ENCODE measurements at places on chromosomes 3 and 15.

GRCh38 chr15:39074341-39074985 is 506.4 kb upstream of the THBS1 start:
- H3K4me1 ChIP-seq, result no peaks in the 10 kb centered on the region
- no peak overlapping the region for H3K4me3 ChIP-seq
- H3K36me3 ChIP-seq, result no peaks in the 10 kb centered on the region
- no peaks in the 10 kb centered on the region for H3K27me3 ChIP-seq

DNA sequence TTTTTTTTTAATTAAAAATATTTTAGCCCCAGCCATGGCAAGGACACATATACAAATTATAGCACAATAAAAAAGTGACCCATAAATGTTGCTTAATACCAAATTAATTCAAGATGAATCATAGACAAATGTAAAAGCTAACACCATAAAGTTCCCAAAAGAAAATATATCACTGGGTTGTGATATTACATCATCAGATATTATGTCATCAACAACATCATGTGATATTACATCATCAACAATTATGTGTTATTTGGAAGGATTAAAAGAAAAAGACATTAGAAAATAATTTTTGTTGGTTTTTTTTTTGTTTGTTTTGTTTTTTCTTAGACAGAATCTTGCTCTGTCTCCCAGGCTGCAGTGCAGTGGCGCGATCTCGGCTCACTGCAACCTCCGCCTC is 34.5 kb upstream of the ABHD10 start:
- no peaks in the 10 kb centered on the region for H3K4me1 ChIP-seq
- H3K27ac ChIP-seq, result no peak overlapping the region
- H3K36me3 ChIP-seq, result no peaks in the 10 kb centered on the region
- H3K4me3 ChIP-seq, result no peak overlapping the region
- no peak for DNase-seq

DNA sequence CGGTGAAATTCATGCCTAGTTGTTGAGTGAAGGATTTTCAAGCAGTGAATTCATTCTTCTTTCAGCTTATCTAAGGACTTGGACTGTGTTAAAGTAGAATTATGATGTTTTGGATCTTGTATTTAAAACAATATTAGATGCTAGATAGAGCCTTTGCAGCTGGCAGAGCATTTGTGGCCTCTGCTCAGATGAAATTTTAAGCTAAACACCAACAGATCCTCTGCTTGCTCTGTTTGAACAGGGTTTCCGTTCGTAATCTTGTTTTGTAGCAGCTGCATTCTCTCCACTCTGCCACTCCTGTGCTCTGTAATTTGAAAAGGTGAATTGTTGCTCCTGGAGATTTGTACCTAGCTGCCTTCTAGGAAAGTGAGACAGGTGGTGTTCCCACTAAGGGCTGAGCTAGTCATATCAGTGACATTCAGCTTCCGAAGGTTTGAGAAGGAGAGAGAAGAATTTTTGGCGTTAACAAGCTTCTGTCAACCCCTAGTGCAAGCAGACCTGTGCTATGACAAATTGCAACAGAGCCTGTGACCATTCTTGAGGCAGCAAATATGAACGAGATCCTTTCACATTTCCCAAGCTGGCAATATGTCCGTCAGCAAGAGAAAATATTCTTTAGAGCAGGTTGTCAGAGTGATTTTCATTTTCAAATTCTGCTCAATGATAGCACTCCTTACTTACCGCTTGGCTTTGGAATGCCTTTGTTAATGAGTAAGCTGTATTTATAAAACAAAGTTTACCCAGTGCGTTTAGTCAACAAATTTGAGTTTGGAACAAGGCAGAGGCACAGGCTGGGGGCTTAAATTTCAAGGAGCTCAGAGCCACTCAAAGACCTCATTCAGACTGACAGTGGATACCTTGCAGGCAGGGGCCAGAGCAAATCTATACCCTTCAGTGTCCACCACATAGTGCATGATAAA is 5.3 kb downstream of the CHST2 start:
- H3K4me3 ChIP-seq, result no peak overlapping the region
- no peak for DNase-seq
- no peak overlapping the region for H3K27ac ChIP-seq

- H3K27ac ChIP-seq, result no peak overlapping the region
- no peak overlapping the region for H3K4me3 ChIP-seq
- no peak for DNase-seq
- no peaks in the 10 kb centered on the region for H3K4me1 ChIP-seq
- no peaks in the 10 kb centered on the region for H3K27me3 ChIP-seq
Measured at GRCh38 chr3:12454816-12455121, 29.5 kb upstream of the TSEN2 start.

DNA sequence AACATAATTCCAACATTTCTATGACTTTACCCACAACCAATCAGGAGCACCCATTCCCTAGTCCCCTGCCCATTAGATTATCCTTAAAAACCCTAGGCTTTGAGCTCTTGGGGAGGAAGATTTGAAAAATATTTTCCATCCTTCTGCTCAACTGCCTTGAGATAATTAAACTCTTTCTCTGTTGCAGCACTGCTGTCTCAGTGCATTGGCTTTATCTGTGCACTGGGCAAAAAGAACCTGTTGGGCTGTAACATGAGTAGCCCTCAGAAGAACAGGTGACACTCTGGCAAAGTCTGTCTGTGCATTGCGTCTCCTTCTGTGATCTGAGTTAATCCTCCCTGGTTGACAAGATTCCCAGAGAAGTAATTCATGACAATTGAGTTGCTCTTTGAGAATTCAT is 83.9 kb downstream of the ZMAT3 start:
- H3K36me3 ChIP-seq, result no peaks in the 10 kb centered on the region
- no peak overlapping the region for H3K27ac ChIP-seq
- no peaks in the 10 kb centered on the region for H3K27me3 ChIP-seq

DNA sequence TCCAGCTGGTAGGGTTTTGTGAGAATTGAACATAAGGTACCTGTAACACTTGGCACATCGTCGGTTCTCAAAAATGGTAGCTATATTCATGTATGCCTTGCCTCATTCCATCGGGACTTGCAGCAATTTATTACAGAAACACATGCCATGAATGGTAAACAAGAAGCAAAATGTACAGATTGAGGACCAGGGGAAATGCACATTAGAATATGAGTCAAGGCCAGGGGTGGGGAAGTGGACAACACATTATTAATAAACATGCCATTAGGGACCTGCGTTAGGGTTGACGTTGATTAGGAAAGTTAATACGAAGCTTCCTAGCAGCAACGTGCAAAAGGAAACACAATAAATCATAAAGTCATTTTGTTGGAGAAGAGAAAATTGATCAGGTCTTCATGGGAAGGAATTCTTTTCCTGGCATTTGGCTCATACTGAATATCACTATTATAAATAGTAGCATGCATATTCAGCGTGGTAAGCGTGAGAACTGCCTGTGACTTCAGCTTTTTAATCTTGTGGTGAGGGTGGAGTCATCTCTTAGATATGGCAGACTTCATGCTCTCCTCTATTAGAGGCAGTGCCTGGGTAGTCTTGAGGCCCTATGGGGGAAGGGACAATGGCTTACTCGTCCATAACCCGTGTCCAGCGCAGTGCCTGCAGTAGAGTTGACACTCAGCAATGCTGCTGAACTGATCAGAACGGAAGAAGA is 184.9 kb downstream of the SV2B start:
- H3K27ac ChIP-seq, result no peak overlapping the region
- H3K4me3 ChIP-seq, result no peak overlapping the region
- DNase-seq, result no peak
- no peaks in the 10 kb centered on the region for H3K27me3 ChIP-seq

DNA sequence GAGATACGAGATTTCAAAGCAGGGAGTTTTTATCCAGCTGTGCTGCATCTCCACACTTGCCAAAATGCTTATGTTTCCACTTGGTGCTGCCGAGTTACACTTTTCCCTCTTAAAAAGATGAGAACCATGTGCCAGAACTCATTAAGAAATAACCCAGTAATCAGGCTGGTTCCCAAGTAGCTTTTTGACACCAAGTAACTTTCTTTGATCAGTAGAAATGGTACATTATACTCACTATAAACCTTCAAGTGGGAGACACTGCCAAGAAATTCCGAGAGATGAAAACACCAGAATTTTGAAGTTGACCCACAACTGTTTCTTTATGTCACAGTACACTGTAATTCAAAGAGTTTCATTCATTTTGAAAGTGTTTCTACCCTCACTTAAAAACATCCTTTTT is 164.6 kb upstream of the CCDC54 start:
- no peak overlapping the region for H3K27ac ChIP-seq
- no peaks in the 10 kb centered on the region for H3K36me3 ChIP-seq
- H3K27me3 ChIP-seq, result no peaks in the 10 kb centered on the region
- H3K4me3 ChIP-seq, result no peak overlapping the region
- DNase-seq, result no peak
- H3K4me1 ChIP-seq, result peaks cover 2% of the 10 kb centered on the region

DNA sequence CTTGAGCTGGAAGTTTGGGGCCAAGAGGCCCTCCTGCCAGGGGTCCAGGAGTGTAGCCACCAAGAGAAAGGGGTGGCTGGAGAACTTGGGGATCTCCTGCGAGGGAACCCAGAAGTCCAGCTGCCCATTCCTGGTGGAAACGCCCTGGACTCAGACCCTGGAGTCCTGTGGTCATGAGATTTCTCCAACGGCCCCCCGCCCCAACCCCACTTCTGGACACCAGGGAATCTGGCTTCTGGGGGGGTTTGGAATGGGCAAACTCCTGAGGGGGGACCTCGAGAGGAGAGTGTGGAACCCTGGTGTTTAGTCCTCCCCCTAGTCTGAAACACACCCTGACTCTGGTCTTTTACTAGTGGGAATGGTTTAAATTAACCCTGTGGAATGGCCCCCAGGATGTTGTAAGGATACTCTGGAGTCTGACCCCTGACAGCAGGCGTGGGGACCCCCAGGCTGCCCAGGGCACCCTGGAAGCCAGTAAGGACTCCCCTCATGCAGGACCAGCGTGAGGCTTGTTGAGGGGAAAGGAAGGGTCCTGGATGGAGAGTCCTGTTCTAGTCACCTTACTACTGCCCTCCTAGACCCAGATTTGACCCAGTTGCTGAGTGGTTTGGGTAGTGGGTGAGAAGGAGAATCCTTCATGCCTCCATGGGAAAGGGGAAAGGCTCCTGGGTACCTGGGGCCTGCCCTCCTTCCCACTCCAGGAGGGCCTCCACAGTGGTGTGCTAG is 540 bp downstream of the KLHDC8B start:
- no peak overlapping the region for H3K27ac ChIP-seq
- no peaks in the 10 kb centered on the region for H3K36me3 ChIP-seq
- H3K27me3 ChIP-seq, result no peaks in the 10 kb centered on the region
- peaks cover 15% of the 10 kb centered on the region for H3K4me1 ChIP-seq

GRCh38 chr3:121974601-121975111 is 47.4 kb downstream of the ILDR1 start:
- H3K36me3 ChIP-seq, result no peaks in the 10 kb centered on the region
- no peak overlapping the region for H3K4me3 ChIP-seq
- H3K4me1 ChIP-seq, result no peaks in the 10 kb centered on the region
- H3K27me3 ChIP-seq, result no peaks in the 10 kb centered on the region

GRCh38 chr3:43699864-43700263 is 9.1 kb downstream of the ABHD5 start:
- no peaks in the 10 kb centered on the region for H3K27me3 ChIP-seq
- peak; percentile 7 for DNase-seq
- no peak overlapping the region for H3K27ac ChIP-seq
- peaks cover 2% of the 10 kb centered on the region for H3K36me3 ChIP-seq
- H3K4me1 ChIP-seq, result no peaks in the 10 kb centered on the region

DNA sequence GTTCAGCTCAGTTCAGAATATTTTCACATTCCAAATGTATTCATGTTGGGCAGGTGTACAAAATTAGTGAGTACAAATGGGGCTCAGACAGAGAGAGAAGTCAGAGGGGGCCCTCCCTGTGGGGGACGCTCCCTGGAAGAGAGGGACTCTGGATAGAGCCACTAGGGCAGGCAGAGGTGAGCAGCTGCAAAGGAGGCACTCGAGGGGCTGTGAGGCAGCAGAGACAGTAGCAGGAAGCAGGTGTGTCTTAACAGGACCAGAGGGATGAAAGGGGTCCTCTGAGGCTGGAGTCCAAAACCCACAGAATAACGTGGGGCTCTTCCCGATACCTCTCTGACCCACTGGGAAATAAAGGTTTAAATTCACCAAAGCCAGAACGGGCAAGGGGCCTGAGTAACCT is 127.1 kb downstream of the MEGF11 start:
- H3K27ac ChIP-seq, result no peak overlapping the region
- H3K36me3 ChIP-seq, result no peaks in the 10 kb centered on the region
- H3K4me1 ChIP-seq, result 0 out of 2 replicates have a peak, but pooled peaks cover 2% of the 10 kb centered on the region
- H3K4me3 ChIP-seq, result no peak overlapping the region
- no peaks in the 10 kb centered on the region for H3K27me3 ChIP-seq

DNA sequence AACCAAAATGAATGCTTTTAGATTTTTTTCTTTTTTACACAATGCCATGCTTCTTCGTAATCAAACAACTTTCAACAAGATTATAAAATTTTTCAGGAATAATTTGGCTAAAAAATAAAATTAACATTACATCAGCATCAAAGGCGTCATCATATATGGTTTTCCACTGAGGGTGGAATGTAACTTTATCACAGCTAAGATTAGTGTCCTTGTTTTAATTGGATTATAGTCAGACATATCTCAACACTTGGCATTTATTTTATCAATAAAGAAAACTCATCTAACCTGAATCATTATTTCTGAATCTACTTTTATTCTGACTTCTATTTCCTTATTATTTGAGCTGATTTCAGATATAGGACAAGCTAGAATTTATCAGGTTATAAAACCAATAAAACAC is 1.6 kb downstream of the NRG4 start:
- H3K27me3 ChIP-seq, result no peaks in the 10 kb centered on the region
- H3K4me1 ChIP-seq, result no peaks in the 10 kb centered on the region
- no peak for DNase-seq
- no peaks in the 10 kb centered on the region for H3K36me3 ChIP-seq
- H3K27ac ChIP-seq, result no peak overlapping the region

DNA sequence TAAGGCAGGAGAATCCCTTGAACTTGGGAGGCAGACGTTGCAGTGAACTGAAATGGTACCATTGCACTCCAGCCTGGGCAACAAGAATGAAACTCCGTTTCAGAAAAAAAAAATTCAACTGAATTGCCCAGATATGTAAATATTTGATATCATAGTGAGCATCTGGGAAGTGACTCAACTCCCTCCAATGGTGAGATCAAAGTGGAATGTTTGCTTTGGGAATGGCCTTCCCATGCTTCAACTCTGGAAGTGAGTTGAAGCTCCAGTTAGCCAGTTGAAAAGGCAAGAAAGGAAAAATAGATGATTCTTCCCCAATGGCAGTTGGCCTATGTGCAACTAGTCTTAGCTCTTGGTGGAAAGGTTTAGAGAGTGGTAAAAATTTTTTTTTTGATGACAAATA is 131.6 kb upstream of the CMC1 start:
- H3K27me3 ChIP-seq, result no peaks in the 10 kb centered on the region
- H3K4me1 ChIP-seq, result no peaks in the 10 kb centered on the region
- H3K4me3 ChIP-seq, result no peak overlapping the region
- no peak for DNase-seq

DNA sequence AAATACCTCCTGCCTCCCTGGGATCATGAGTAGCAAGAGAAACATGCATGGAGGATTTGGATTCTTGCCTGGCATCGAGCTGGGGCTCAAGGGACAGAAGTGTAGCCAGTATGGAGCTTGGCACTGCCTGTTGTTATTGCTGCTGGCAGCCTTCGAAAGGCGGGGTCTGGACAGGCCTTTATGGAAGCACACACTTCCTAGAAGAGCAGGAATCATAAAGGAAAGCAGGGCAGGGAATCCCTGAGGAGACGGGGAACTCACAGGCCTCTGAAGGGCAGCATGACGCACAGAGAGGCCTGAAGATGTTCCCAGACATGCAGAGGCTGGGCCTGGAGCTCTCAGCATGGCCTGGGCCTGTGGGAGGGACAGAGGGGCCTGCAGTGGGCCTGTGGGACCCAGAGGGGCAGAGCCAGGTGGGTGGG is 18.6 kb upstream of the SLC41A3 start:
- no peak overlapping the region for H3K27ac ChIP-seq
- no peak for DNase-seq

All from iPS DF 6.9 (cell line).